ENCODE measurements at places on chromosomes 6 and 20.

DNA sequence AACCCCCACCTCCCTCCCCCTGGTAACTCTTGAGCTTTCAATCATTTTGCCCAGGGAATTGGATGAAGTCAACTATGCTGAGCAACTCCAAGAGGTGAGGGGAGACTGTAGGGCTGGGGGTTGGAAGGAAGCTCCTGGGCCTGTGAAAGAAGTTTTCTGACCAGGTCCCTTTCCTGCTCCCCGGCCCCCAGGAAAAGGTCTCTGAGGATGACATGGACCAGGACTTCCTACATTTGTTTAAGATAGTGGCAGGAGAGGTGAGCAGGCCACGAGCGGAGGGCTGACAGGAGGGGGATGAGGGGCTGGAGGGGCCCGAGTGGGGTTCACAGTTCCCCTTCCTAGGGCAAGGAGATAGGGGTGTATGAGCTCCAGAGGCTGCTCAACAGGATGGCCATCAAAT, 21.8 kb downstream of the CAPN11 start:
- H3K36me3 ChIP-seq, result no peaks in the 10 kb centered on the region
- H3K27ac ChIP-seq, result no peak overlapping the region
- no peak overlapping the region for H3K4me3 ChIP-seq
- no peaks in the 10 kb centered on the region for H3K4me1 ChIP-seq
- no peak for DNase-seq

GRCh38 chr6:169189686-169190085, 64.0 kb downstream of the THBS2 start:
- no peak overlapping the region for H3K27ac ChIP-seq
- H3K36me3 ChIP-seq, result no peaks in the 10 kb centered on the region
- no peaks in the 10 kb centered on the region for H3K27me3 ChIP-seq
- DNase-seq, result no peak
- H3K4me1 ChIP-seq, result no peaks in the 10 kb centered on the region

- DNase-seq, result no peak
- no peak overlapping the region for H3K27ac ChIP-seq
- H3K4me3 ChIP-seq, result no peak overlapping the region
- no peaks in the 10 kb centered on the region for H3K27me3 ChIP-seq
- no peaks in the 10 kb centered on the region for H3K4me1 ChIP-seq
- no peaks in the 10 kb centered on the region for H3K36me3 ChIP-seq
These were observed 144.2 kb downstream of the GMDS start for GRCh38 chr6:2101213-2101612.

- no peaks in the 10 kb centered on the region for H3K4me1 ChIP-seq
- no peaks in the 10 kb centered on the region for H3K36me3 ChIP-seq
- no peaks in the 10 kb centered on the region for H3K27me3 ChIP-seq
- no peak overlapping the region for H3K4me3 ChIP-seq
- DNase-seq, result no peak
- no peak overlapping the region for H3K27ac ChIP-seq
These were observed 916.0 kb upstream of the EYS start for GRCh38 chr6:66623050-66623449.

DNA sequence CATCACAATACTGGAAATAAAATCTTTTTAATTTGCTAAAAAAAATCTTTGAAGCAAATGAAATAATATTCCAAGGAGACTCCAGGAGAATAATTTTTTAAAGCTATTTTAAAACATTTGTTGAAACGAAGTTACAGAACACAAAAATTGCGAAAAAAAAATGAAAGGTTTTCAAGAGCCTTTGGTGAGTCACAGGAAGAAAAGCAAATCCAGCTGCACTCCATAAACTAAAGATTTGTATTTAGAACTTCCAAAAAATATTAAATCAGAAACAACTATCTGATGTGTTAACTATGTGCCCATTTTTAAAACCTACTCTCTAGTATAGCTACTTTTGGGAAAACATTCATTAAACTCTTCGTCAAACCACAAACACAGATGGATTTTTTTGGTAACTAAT, 23.6 kb downstream of the PDSS2 start:
- no peaks in the 10 kb centered on the region for H3K4me1 ChIP-seq
- H3K27me3 ChIP-seq, result no peaks in the 10 kb centered on the region
- DNase-seq, result no peak
- H3K27ac ChIP-seq, result no peak overlapping the region
- no peaks in the 10 kb centered on the region for H3K36me3 ChIP-seq

DNA sequence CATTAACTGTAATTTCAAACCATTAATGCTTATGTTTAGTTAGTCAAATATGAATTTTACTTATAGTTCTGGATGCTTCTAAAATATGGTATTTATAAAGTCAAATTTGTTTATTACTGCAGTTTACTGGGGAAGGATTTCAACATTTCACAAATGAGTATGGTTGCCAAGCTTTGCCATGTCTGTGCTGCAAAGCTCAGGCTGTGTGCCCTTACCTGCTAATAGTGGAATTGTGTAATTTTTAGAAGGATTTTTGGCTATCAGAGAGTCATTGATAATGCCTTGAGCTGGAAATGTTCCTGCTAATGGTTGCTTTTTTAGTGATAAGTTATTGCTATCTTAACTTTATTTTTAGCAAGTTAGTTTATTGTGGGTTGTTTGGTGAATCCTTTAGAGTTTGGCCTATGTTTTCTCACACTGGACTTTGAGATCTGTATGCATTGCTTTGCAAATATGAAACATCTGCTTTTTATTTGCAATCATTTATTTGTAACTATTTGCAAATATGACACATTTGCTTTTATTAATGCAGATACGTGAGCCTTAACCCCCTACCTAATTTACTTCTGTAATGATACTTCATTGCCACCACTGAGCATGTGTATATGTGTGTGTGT, 105.8 kb downstream of the CD109 start:
- no peaks in the 10 kb centered on the region for H3K36me3 ChIP-seq
- no peaks in the 10 kb centered on the region for H3K4me1 ChIP-seq
- H3K4me3 ChIP-seq, result no peak overlapping the region
- H3K27me3 ChIP-seq, result no peaks in the 10 kb centered on the region
- no peak overlapping the region for H3K27ac ChIP-seq
- DNase-seq, result no peak

DNA sequence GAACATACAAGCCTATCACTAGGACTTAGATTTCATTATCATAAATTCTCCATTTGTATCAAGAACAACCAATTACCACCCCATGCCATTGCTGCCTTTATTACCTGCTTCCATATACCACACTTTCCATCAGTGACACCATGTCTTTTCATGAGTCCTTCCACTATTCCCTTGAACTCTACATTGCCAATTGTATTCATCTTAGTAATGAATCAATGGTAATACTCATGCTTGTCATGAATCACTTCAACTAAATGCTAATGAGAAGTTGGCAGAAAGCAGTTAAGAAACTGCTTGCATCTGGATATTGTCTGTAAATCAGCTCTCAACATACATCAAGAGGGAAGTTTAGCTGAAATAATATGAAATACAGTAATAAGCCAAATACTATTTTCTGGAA, 61.2 kb upstream of the RNF217 start:
- H3K4me3 ChIP-seq, result no peak overlapping the region
- no peak overlapping the region for H3K27ac ChIP-seq
- no peak for DNase-seq
- H3K27me3 ChIP-seq, result no peaks in the 10 kb centered on the region
- H3K4me1 ChIP-seq, result no peaks in the 10 kb centered on the region
- no peaks in the 10 kb centered on the region for H3K36me3 ChIP-seq

DNA sequence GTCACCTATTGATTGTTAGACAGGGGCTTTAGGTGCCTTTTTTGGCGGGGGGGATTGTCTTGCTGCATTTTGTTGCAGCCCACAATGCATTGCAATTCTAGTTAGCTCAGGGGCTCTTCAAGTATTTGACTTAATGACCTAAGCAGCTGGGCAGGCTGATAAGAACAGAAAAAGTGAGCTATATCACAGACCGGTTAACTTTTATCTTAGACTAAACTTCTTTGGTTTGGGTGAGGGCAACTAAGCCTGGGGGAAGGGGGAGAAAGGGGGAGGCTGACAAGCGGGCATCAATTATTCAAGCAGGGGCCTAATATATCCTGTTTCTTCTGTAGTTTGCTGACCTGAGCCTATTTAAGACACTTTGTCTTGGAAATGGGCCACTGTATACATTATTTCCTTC, 66.0 kb upstream of the GPR6 start:
- no peak for DNase-seq
- no peaks in the 10 kb centered on the region for H3K27me3 ChIP-seq
- H3K4me3 ChIP-seq, result no peak overlapping the region
- no peaks in the 10 kb centered on the region for H3K36me3 ChIP-seq
- H3K4me1 ChIP-seq, result no peaks in the 10 kb centered on the region

GRCh38 chr20:38829296-38829875, 23.9 kb downstream of the PPP1R16B start:
- no peak for DNase-seq
- H3K4me1 ChIP-seq, result peaks cover 22% of the 10 kb centered on the region
- no peaks in the 10 kb centered on the region for H3K27me3 ChIP-seq
- no peak overlapping the region for H3K4me3 ChIP-seq
- H3K27ac ChIP-seq, result no peak overlapping the region
- peaks cover 25% of the 10 kb centered on the region for H3K36me3 ChIP-seq

DNA sequence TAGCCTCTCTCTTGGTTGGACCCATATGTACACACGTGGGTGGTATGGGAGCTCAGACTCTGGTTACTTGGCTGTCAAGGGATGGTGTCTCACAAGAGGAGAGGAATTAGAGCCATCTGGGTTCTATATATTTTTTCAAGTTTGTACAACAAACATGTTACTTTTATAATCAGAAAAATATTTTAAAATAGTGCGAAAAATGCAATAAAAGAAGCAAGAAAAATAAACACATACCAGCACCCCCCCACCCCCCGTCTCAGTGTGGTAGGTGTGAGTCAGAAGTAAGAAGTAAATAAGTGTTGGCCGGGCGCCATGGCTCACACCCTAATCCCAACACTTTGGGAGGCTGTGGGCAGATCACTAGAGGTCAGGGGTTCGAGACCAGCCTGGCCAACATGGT, 2.1 kb upstream of the TIAM2 start:
- no peaks in the 10 kb centered on the region for H3K4me1 ChIP-seq
- H3K27me3 ChIP-seq, result no peaks in the 10 kb centered on the region
- H3K27ac ChIP-seq, result no peak overlapping the region
- no peak for DNase-seq

DNA sequence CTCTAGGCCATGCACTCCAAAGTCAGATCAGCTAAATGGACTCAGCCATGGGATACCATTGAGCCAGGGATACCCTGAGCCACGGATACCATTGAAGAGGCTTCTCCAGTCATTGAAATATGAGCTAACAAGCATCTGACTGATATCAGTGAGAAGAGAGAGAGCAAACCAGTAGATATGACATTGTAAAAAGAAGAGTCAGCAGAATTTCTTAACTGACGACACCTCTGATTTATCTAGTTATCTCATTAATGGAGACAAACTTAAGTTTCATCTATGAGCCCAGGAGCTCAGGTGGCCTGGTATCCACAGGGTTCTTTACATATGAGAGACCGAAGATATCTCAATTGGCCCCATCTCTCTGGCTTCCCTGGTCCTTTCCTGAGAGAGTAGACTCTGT, 140.6 kb downstream of the TBC1D7 start:
- no peaks in the 10 kb centered on the region for H3K36me3 ChIP-seq
- no peak overlapping the region for H3K4me3 ChIP-seq
- H3K27me3 ChIP-seq, result no peaks in the 10 kb centered on the region
- no peak for DNase-seq
- H3K27ac ChIP-seq, result no peak overlapping the region

DNA sequence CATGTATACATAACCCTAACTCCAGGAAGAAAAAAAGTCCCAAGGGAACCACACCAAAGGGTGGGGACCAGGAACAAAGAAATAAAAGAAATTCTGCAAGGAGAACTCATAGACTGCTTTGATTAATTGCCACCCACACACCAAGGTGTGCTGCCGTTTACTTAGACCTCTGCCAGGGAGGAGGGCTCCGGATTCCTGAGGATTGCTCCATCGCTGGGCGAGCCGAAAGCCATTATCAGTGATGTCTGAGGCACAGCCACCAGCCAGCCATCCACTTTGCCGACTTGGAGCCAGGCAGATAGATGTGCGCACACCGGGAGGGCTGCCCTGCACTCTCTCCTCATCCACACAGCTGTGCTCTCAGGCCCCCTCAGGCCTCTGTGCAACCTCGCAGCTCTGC, 272.7 kb upstream of the FOXQ1 start:
- no peak overlapping the region for H3K27ac ChIP-seq
- no peak for DNase-seq
- no peaks in the 10 kb centered on the region for H3K4me1 ChIP-seq
- no peaks in the 10 kb centered on the region for H3K36me3 ChIP-seq

DNA sequence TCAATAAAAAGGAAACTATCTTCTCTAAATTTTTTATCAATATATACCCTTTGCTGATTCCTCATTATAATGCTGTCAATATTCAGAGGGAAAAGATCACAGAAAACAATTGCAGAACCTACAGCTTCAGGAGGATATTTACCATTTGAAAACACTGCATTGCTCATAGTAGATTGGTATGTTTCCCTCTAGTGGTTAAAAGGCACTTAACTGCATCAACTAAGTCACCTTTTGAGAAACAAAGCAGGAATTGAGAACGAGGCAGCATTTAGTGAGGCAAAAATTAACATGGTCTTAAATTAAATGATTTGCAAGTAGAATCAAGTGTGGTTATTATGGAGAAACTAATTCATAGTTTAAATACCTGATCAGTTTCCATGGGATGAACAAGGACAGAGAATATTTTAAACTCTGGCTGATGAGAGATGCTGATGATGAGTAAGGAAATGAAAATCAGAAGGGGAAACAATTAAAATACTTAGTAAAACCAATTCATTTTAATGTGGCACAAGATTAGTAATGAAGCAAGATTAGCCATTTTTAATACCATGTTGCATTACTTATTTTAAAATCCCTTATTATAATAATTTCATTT, 642.1 kb downstream of the EPHA7 start:
- H3K27ac ChIP-seq, result no peak overlapping the region
- no peak overlapping the region for H3K4me3 ChIP-seq
- H3K27me3 ChIP-seq, result no peaks in the 10 kb centered on the region
- H3K4me1 ChIP-seq, result no peaks in the 10 kb centered on the region
- no peak for DNase-seq
- H3K36me3 ChIP-seq, result no peaks in the 10 kb centered on the region

DNA sequence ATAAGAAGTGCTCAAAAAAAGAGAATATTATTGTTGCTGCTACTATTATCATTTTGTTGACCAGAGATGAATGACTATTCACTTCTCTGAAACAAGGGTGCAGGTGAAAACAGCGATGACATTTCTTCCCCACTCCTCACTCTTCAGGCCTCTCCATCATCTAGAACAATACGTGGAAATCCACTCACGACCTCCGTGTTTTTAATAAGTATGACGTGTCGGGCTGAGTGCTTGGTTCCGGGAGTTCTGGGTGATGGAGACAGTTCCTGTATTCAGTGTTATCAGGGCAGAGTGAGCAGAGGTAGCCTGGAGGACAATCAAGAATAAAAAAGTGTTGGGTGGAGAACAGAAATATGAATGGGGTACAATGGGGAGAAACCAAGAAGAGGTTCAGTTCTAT, 130.0 kb upstream of the ZNF217 start:
- H3K4me1 ChIP-seq, result peaks cover 3% of the 10 kb centered on the region
- no peaks in the 10 kb centered on the region for H3K27me3 ChIP-seq
- no peak for DNase-seq
- no peak overlapping the region for H3K4me3 ChIP-seq
- no peak overlapping the region for H3K27ac ChIP-seq

- H3K36me3 ChIP-seq, result no peaks in the 10 kb centered on the region
- DNase-seq, result no peak
- no peaks in the 10 kb centered on the region for H3K27me3 ChIP-seq
- H3K4me3 ChIP-seq, result no peak overlapping the region
- H3K4me1 ChIP-seq, result no peaks in the 10 kb centered on the region
- no peak overlapping the region for H3K27ac ChIP-seq
These were observed 214.0 kb downstream of the WDR27 start for GRCh38 chr6:169487579-169488436.

- no peaks in the 10 kb centered on the region for H3K36me3 ChIP-seq
- no peak overlapping the region for H3K27ac ChIP-seq
- no peaks in the 10 kb centered on the region for H3K4me1 ChIP-seq
- no peak overlapping the region for H3K4me3 ChIP-seq
- H3K27me3 ChIP-seq, result no peaks in the 10 kb centered on the region
These were observed 67.7 kb upstream of the SPTLC3 start for GRCh38 chr20:12941025-12941424.

Measured in naive thymus-derived CD4-positive, alpha-beta T cell (primary cell).